ENCODE measurements at places on chromosomes 1 and 21.

DNA sequence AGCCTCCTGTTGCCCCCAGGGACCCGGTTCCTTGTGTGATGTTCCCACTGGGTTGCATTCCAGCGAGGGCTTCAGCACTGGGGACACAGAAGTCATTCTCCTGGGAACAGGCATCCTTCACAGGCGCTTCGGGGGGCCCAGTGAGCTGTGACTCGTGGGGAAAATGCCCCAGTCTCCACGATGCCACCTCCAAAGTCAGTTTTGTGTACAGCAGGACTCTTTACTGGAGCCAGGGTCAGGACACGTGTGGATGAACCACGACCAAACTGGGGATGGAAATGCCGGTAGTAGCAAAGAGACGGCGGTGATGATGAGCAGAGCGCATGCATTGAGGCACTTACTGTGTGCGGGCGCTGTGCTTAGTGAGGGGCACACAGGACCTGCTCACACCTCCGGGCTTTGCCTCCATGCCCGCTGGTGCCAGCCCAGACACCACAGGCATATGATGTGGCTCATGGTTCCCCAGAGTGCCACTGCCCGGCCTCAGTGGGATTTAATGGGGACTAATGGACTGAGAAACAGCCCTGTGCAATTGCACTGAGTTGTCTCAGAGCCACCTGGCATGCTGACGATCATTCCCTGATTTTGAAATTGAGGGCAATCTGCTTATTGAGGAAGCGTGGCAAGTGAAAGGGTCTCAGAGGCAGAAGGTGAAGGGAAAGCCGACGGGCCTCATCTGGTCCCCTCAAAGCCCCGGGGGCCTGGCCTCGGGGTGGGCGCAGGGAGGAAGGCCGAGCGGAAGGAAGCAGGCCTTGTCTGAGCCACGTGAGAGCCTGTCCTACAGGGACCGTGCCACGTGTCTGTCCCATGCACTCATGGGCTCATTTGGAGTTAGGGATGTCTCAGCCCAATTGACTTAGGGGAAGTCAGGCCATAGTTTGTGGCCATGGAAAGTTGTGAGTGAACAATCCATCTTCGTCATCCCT lies 91.4 kb downstream of the PDE9A start:
- no peak for DNase-seq

DNA sequence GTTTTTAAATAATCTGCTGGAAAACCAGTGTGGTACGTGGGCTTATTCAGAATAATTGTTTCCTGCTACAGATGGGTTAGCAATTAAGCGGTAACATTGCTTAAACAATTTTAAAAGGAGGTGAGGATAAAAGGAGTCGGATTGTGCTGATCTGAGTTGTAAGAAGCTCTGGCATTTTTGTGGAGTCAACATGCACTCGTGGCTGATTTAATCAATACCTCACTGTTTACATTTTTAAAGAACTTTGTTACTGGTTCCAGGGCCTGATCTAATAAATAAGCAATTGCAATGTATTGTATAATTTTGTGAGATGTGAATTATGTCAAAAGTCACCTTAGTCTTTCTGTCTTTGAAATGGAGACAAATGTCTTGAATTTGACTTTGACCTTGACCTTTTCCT lies 474.0 kb downstream of the SETD4 start:
- no peak for DNase-seq

DNA sequence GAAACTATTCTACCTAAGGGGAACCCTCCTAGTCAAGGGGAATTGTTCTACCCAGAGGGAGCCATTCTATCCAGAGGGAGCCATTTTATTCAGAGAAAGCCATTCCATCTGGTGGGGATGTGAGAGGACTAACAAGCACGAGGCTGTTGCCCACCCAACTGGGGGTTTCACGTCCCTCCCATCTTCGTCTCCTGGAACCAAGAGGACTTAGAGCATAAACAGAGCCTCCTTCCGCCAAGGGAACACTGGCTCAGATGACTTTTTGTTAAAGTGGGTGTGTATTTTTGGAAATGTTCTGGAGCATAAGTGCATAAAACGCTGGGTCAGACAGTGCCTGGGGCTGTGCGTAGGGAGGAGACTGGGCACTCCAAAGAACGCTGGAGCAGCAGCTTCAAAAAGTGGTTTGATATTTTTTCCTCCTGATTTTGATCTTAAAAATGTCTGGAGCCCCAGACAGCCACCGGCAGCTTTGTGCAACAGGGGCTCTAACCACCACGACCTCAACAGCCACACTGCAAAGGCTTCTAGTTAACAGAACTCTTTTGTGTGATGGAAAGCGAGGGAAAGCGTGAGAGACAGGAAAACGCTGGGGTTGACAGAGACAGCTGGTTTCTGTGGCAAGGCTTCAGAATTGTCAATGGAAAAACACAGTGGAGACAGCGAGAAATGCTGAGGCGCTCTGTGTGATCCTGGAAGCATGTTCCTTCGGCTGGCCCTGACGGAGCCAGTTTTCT lies 363.6 kb upstream of the CAMK1G start:
- no peak for DNase-seq

GRCh38 chr1:65170511-65171142 lies 22.6 kb downstream of the AK4 start:
- no peak for DNase-seq

DNA sequence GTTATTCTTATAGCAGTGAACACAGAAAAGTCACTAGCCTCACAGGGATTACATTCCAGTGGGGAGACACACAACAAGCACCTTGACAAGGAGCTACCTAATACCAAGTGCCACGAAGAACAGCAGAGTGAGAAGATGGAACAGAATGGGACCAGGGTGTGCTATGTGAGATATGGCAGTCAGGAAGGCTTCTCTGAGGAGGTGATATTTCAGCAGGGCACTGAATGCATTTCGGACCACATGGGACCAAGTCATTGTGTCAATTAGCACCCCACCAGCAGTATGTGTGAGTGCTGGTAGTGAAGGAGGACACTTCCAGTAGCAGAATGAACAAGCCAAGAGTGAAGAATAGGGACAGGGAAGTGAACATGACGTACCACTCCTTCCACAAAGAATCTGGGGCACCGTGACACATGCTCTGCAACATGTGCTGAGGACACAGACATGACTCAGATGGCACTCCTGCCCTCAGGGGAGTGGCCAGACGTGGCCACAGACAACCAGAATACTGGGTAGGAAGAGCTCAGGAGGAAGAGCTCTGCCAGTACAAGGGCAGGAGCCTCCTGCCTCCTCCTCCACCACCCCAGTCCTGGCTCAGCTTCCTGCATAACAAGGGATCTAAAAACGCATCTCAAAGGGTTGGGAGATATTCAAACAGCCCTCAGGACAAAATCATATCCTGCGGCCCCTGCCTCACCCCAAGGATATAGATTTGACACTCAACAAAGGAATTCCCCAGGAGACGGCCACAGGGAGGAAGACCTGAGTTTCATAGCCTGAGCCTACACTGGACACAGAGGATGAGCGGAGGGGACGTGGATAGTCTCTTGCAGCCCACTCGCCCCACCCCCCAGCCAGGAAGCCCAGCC lies 102.5 kb downstream of the TRABD2B start:
- no peak for DNase-seq

DNA sequence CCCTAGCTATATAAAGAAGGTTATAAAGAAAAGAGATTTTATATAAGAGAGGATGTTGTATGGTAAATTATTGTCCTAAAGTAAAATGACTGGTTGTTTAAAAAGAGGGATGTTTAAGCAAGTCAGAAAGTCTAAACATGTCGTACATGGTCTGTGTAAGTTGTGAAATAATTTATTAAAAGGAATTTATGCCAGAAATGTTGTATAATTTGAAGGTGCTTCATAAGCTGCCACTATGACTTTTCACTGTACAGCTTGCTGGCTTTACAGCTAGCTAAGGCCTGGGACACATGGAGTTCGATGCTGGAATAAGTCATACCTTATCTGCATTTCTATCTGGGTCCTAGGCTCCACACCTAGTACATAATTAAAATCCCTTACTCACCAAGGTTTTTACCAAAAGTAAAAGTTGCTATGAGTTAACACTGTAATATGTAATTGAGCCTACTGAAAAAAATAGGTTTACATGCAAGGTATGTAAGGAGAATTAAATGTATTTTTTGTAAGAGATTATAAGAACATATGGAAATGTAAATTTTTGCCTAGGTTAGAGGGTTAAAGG lies 59.0 kb upstream of the EDEM3 start:
- no peak for DNase-seq
